ENCODE measurements at places on chromosomes 7 and 10.

- DNase-seq, result no peak
Observed at GRCh38 chr10:58901092-58901646, 275.3 kb upstream of the PHYHIPL start.

DNA sequence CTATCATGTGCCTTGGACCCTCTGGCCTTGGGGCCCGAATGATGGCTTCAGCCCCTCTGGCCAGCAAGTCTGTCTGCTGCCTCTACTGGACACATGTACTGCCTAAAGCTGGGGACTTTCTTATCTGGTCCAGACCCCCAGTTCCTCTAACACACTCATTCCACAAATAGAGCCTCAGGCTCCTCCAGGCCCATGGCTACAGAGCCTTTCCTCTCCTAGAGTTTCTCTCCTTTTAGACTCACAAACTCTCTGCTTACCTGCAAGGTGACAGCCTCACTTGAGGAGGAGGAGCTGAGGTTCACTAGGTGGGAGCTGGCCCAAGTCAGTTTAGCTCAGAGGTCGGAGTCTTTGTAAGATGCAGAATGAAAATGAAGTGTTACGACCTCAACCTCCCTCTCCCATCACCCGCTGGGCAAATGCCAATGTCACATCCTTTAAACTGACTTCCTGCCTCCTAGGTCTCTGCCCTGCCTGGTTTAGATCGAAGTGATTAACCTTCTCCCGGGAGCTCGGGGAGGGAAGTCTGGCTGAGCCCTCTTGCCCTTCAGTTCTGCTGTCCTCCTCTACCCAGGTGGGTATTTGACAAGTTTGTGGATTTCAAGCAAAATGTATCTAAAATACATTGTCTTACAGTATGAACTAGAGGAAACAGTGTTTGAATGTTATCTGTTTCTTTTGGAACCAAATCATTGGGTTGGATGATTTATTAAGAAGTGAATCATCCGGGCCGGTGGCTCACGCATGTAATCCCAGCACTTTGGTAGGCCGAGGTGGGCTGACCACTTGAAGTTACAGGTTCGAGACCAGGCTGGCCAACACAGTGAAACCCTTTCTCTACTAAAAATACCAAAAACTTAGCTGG, 71.9 kb upstream of the TNS3 start:
- DNase-seq, result no peak

DNA sequence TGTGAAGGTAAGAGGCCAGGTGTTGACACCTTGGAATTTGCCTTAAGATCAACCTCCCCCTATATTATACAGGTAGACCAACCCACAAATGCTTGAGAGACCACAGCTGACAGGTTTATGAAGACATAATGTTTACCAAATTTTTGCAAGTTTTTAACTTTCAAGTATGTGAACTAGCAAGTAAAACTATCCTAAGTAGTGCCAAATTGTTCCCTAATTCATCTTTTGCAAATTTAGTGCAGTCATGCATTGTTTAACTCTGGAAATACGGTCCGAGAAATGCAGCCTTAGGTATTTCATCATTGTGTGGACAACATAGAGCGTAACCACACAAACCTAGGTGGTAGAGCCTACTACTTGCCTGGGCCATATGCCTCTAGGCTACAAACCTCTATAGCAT, 10.7 kb downstream of the UPP1 start:
- DNase-seq, result no peak

DNA sequence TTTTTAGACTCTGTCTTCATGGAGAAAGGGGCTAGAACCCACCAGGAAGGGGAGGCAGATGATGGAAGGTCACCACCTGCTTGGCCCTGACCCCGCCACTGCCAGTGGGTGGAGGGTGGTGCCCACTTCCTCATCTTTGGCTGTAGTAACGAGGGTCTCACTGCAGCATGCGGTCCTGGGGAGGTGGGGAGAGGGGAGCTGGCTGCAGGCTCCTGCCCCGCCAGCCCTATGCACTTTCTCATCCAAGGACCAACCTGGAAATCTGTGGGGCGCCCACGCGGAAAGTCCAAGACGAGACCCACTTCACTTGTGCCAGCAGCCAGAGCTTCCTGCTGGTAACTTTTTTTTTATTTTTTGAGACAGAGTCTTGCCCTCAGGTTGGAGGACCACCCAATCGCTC, 101.0 kb downstream of the CUX1 start:
- DNase-seq, result no peak

DNA sequence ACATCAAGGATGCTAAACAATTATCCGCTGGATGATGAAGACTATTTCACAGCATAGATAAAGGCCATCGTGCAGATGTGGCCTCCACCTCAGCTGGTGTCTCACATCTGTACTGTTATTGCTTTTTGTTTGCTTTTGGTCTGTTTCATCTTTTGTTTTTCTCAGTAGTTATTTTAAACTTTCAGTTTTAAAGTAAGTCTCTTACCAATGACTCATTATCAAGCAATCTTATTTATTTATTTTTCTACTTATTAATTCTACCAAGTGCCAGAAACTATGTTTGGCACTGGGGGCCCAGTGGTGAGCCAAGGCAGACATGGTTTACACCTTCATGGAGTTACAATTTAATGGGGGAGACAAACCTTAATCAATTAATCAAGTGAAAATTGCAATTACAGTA, 250.9 kb upstream of the TMEM72 start:
- no peak for DNase-seq

DNA sequence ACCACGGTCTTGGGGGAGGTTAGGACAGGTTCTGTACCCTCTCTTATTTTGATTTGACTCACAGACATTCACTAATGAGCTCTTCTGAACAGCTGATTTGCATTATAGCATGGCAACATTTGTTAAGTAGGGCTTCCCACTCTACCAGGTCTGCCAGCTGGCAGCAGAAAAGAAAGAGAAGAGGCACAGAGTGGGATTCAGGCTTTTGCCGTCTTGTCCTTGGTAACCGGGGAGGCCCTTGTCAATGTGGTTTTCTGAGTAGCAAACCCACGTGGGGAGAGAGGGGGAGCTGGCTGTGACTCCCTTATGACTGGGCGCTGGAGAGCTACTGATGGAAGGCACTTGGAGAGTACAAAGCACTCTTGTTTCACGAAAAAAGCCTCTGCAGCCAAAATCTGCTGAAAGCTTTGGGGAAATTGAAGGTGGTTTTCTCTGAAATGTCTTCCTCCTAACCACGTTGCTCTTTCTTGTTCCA, 355.3 kb upstream of the GALNT17 start:
- DNase-seq, result no peak

DNA sequence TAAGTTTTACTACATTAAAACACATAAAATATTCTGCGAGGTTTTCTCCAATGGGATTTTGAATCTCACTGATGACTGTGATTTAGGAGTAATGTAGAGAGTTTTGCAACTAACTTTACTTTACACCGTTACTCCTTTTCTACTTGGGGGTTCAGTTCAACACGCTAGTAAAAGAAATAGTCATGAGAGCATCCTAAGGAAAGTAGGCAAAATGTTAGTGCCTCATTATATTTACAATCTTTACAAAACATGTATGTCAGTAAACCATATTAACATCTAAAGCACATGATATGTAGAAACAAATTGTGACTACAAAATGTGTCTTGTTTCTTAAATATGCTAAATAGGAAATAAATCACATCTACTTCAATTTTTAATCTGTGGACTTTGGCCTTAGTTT, 6.0 kb downstream of the MEOX2 start:
- DNase-seq, result no peak

DNA sequence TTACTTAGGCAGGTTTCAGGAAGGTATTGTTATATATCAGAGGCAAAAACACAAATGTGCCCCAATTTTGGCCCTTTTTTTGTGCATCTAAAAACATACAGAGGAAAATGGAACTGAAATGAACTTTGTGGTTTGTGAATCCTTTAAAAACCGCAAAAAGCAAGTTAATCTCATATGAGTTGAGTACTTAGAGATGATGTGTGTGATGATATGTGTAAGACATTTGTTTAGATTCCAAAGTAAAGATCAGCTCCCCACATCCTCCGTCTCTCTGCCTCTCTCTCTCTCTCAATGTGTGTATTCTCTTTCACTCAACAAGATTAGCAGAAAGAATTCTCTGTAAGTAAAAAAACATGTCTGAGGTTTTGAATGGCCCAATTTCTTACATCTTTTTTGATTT, 201.9 kb downstream of the MALRD1 start:
- no peak for DNase-seq

- DNase-seq, result no peak
Observed at GRCh38 chr7:116198748-116199410, 11.5 kb upstream of the TES start.

DNA sequence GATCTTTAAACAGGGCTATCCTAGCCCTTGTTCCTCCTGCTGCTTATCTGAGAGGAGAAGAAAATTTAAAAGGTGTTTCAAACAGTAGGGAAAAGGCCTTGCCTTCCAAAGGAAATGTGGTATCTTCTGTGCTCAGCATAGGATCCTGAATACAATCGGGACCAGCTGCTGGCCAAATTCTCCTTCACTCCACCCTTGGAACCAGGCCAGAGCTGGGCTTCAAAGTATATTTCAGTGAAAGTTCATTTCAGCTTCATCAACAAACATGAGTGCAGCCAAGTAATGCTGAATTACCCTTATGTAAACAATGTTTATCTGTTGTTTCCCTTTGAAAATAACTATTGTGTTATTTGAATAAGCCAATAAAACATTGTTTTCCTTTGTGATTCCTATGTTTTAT, 146.5 kb upstream of the MEOX2 start:
- DNase-seq, result no peak

- DNase-seq, result no peak
Observed at GRCh38 chr10:244227-244626, 109.0 kb downstream of the ZMYND11 start.

DNA sequence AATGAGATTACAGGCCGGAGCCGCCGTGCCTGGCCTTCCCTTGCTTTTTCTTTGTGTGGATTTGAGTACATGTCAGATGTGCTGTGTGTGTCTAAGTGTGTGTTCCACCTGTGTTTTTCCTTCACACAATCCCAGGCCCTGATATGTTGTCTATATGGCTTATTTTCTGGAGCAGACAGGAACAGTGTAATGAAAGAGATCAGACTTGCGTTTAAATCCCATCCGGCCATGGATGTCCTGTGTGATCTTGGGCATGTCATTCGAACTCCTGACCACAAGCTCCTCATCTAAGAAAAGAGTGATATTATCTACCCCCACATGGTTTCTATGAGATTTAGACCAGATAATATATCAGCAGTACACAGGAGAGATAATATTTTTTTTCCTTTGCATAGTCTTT, 37.2 kb downstream of the APBB1IP start:
- DNase-seq, result no peak

GRCh38 chr10:86390337-86391120, 23.9 kb upstream of the GRID1 start:
- DNase-seq, result no peak

GRCh38 chr7:30594048-30594539, 584 bp upstream of the GARS1 start:
- DNase-seq, result no peak

DNA sequence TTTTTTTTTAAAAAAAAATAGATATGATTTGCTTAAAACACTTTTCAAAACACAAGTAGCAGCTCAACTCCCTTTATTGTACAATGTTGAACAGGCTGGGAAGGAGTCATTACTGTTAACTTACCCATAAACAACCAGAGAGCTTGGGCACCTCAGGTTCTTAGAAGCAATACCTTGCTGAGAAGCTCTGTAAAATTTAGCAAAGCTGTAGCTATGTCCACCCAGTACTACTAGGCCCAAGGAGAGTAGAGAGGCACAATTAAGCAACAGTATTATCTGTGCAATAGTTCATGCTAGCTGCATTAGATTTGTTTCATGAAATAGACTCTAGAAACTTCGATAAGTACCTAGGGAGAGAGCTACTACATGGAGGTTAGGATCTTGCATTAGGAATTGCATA, 32.0 kb downstream of the SEMA3A start:
- DNase-seq, result no peak

GRCh38 chr7:75884476-75884875, 5.6 kb downstream of the RHBDD2 start:
- no peak for DNase-seq

DNA sequence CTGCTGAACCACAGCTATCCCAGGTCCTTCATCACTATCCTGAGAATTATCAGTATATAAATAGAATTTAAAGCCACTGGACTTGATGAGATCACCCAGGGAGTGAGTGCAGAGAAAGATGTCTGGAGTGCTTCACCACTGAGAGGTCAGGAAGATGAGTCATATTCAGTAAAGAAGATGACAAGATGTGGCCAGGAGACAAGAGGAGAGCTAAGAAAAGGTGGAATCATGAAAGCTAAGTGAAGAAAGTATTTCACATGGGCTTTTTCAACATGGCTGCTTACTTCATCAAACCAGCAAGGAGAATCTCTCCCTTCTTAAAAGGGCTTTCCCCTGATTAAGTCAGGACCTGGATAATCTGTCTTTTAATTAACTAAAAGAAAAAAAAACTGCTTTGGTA, 9.1 kb upstream of the PRKAR2B start:
- no peak for DNase-seq

DNA sequence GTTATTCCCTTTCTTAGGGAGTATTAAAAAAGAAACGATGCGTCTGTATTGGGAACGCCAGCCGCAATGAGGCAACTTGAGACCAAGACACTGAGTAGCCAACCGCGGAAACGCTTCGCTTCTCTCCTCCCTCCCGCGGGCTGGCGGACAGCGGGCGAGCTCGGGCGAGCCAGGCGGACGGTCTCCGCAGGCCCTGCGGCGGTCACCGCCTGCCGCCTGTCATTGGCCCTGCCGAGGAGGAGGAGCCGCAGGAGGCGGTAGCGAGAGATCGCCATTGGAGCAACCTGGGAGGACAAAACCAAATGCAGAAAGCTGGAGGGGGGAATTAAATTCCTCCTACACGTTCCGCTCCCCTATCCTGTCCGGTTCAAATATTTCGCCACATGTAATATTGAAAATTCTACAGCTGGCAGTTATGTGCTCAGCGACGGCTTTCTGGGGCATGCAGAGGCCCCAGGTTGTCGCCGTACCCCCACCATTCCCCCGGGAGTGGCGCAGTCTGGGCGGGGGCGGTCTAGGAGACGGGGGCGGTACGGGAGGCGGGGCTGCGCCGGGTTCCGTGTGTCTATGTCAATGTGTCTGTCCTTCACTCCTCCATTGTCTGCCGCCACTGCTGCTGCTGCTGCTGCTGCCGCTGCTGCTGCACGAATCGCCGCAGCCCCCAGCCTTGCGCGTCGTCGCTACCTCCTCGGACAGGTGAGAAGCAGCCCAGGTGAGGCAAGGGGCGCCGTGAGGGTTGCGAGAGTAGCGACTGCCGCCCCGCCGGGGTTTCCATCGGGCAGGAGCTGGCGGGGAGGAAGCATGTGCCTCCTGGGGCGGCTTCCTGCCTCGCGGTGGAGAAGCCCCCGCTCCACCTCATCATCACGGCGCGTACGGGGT, at the start of the genes ANKMY2 and BZW2:
ANKMY2 (minus strand) TSS at position 162 of the 879 bp plus-strand sequence. CDS start 181 bp downstream, outside the sequence.
BZW2 (plus strand) TSS at position 589 of the 879 bp plus-strand sequence. CDS start 19,263 bp downstream, outside the sequence.
- DNase-seq, result peak; percentile 83

- DNase-seq, result no peak
Observed at GRCh38 chr7:111668711-111669110, 106.4 kb upstream of the IMMP2L start.

DNA sequence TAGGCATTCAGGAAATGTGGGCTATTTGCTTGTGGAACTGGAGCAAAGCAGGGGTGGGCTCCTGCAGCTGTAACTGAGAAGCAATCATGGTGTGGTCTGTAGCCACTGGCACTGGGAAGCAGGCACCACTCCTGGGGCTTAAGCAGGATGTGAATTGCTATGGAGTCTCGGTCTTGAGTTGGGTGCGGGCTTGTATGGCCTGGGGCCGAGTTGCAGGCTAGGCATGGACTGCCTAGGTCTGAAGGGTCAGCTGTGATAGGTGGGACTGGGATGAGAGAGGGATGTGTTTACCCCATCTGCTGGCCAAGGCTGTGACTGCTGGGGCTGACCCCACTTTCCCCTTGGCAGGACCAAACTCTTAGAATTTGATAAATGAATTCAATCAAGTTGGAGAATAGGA, 43.0 kb downstream of the ADCY1 start:
- no peak for DNase-seq

- DNase-seq, result no peak
Observed at GRCh38 chr7:51033727-51034520, 251.2 kb upstream of the GRB10 start.

GRCh38 chr7:80918909-80919721, at the start of gene SEMA3C:
Gene SEMA3C, minus strand, starts transcription at chr7:80919051. Its CDS starts 2,270 bp downstream, at chr7:80916781.
- DNase-seq, result no peak

All from stimulated activated CD8-positive, alpha-beta memory T cell treated with anti-CD3 and anti-CD28 coated beads, Interleukin-7, amount 100 ng/mL, for 24 hours (primary cell).